Lower lobe of right lung (tissue), 2 donors: ENCODE measurements at places on chromosomes 7 and 10. TPM values are rescaled to one million over a fixed set of nuclear protein-coding genes. Genes with fewer than 3 reads are reported as not detected.

GRCh38 chr7:18515067-18515466, 19.5 kb downstream of the HDAC9 start:
- no peaks in the 10 kb centered on the region for H3K4me1 ChIP-seq
- H3K36me3 ChIP-seq = no peaks in the 10 kb centered on the region
- no peaks in the 10 kb centered on the region for H3K27me3 ChIP-seq
- no peak overlapping the region for H3K4me3 ChIP-seq
- DNase-seq = no peak

- no peak for DNase-seq
- no peaks in the 10 kb centered on the region for H3K27me3 ChIP-seq
- peaks cover 18% of the 10 kb centered on the region for H3K4me1 ChIP-seq
- H3K27ac ChIP-seq = no peak overlapping the region
- H3K36me3 ChIP-seq = no peaks in the 10 kb centered on the region
- no peak overlapping the region for H3K4me3 ChIP-seq
Observed at GRCh38 chr7:18387191-18387735, 108.3 kb upstream of the HDAC9 start.

GRCh38 chr7:77253151-77253550, 53.5 kb upstream of the FGL2 start:
- H3K27me3 ChIP-seq = no peaks in the 10 kb centered on the region
- no peak overlapping the region for H3K27ac ChIP-seq
- no peak for DNase-seq
- H3K36me3 ChIP-seq = no peaks in the 10 kb centered on the region

GRCh38 chr7:154438571-154439367, 386.6 kb downstream of the DPP6 start:
- no peak overlapping the region for H3K4me3 ChIP-seq
- no peak for DNase-seq
- H3K27me3 ChIP-seq = no peaks in the 10 kb centered on the region
- no peak overlapping the region for H3K27ac ChIP-seq

DNA sequence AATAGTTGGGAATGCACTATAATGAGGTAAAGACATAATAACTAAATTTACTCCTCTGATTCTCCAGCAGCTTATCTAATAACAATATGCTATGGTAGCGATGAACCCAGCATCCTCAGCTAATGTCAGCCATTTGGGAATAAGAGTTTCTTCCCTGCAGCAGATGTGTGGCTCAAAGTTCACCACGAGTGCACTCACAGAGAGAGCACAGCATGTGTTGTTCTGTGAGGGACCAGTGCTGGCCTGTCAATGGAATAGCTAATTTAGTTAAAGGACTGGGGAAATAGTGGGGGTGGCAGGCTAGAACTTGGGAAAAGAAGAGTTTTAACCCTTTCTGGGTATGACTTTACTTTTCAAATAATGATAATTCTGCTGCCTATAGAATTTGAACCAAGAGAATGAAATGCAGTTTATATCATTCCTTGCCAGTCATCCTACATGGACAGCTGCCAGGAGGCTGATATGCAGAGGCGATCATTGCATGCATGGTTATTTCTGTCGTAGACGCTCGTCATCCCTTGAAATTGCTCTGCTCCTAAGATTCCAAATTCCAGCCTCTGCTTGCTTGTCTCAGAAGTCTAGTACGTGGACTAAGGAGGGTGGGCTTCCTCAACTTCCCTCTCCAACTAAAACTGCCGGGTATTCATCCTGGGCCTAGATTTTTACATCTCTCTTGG, 355.6 kb downstream of the RNLS start:
- no peak overlapping the region for H3K4me3 ChIP-seq
- no peaks in the 10 kb centered on the region for H3K27me3 ChIP-seq
- DNase-seq = no peak
- no peak overlapping the region for H3K27ac ChIP-seq

- no peak overlapping the region for H3K4me3 ChIP-seq
- H3K27ac ChIP-seq = no peak overlapping the region
- H3K4me1 ChIP-seq = no peaks in the 10 kb centered on the region
- no peaks in the 10 kb centered on the region for H3K36me3 ChIP-seq
Observed at GRCh38 chr7:46945328-46945727, 636.6 kb downstream of the TNS3 start.

DNA sequence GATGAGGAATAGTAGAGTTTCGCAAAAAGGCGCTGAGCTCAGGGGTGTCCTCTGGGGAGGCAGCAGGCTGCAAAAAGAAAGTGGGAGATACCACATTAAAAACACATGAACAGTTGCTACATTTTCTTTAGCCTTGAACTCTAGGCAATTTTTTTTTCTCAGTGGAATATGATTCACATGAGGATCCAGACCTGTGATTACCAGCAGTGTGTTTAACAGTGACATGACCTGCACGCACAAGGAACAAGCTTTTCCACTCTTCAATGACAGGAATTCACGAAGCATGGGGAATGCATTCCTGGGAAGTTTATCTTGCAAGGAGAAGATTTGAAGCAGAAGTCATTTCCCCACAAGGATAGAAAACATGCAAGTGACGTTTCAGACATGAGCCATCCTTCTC, 161.6 kb downstream of the ITGA8 start:
- no peaks in the 10 kb centered on the region for H3K36me3 ChIP-seq
- H3K27ac ChIP-seq = no peak overlapping the region
- H3K4me3 ChIP-seq = no peak overlapping the region
- no peaks in the 10 kb centered on the region for H3K4me1 ChIP-seq

- no peak overlapping the region for H3K27ac ChIP-seq
- DNase-seq = no peak
- H3K27me3 ChIP-seq = no peaks in the 10 kb centered on the region
- no peaks in the 10 kb centered on the region for H3K36me3 ChIP-seq
- no peak overlapping the region for H3K4me3 ChIP-seq
Observed at GRCh38 chr7:12705878-12706277, 18.4 kb downstream of the ARL4A start.

GRCh38 chr10:110568055-110568735, 700 bp downstream of the SMC3 start:
- H3K4me3 ChIP-seq = peak overlapping the region; percentile 97
- H3K27me3 ChIP-seq = peaks cover 6% of the 10 kb centered on the region
- DNase-seq = peak; percentile 64
- peaks cover 43% of the 10 kb centered on the region for H3K4me1 ChIP-seq
- no peaks in the 10 kb centered on the region for H3K36me3 ChIP-seq

The CALCR gene
- 0.24 TPM for total RNA-seq

The ZNF438 gene
- total RNA-seq = 15.2 TPM
